Stromal cell of bone marrow (primary cell): ENCODE measurements at places on chromosomes 1 and 21.

DNA sequence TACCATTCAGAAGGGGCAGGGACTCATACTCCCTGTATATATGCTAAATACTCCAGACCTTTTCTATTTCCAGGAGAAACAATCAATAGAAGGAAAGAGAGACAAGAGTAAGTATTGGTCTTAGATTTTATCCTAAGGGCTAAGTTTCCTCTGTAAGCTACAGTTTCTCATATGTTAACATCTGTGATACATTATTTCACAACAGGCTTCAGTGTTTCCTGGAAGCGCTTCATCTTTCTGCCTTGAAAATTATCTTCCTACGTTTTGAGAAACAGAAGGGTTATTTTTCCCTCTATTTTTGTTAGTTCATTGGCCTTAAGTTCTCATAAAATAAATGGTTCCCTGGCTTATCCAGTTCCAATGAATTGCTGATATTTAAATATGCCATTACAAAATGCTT lies 15.6 kb downstream of the FMO1 start:
- DNase-seq = no peak

DNA sequence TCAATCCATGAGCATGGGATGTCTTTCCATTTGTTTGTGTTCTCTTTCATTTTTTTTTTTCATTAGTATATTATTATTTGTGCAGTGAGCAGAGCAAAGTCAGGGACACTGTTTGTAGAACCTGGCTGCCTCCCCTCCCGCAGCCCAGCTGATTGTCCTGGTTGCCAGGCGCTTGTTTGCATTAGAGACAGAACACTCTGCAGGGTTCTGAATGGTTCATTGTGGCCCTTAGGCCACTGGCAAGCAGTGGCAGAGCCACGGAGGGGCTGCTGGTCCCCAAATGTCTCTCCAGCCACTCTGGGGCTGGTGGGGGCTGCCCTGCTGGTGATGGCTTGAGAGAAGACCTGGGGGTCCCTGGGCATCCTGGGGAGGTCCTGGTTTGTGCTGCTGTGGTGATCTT lies 29.0 kb downstream of the ETS2 start:
- no peak for DNase-seq

- DNase-seq = no peak
Measured at GRCh38 chr1:168089326-168089978, 47.3 kb downstream of the GPR161 start.

DNA sequence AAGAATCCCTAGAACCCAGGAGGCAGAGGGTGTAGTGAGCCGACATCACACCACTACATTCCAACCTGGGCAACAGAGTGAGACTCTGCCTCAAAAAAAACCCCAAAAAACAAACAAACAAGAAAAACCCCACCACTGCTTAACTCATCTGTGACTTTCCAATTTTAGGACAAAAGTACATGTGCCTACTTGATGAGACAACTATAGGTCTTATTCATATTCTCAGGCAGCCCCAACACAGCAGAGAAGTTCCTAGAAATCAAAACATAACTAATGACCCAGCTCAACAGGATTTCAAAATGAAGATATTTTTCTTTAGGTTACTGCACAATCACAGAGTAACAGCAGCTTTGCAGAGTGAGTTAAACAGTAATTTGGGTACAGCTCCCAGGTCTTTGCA lies 26.4 kb downstream of the TIAM1 start:
- no peak for DNase-seq

DNA sequence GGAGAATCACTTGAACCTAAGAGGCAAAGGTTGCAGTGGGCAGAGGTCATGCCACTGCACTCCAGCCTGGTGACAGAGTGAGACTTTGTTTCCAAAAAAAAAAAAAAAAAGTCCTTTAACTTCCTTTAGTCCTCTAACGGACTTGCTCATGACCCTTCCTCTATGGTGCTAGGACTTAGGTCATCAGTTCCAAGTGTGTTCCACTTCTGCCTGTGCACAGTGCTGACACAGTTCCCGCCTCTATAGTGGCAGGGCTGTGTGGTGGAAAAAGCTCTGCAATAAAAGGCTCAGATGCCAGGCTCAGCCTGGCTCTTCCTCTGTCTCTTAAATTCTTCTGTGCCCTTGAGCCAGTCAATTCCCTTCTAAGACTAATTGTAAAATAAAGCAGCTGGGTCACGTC lies 22.0 kb downstream of the CC2D1B start:
- no peak for DNase-seq
